ENCODE measurements at places on chromosomes 7 and 10.

DNA sequence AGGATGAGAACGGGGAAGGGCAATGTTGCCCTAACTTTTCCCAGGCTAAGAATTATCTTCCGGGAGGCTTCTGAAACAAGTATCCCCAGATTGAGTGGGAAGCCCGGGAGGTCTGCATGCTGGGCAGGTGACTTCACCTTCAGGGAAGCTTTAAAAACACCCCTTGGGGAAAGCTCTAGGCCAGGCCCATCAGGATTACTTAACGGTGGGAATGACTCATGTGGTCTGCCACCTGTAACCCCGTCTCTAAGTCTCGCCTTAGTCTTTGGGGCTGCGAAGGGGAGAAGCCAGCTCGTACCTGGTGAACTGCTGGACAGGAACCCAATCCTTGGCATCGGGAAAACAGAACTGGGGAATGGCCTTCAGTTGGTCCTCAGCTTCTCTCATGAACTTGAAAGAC, 80.1 kb upstream of the MKRN1 start:
- no peak for DNase-seq

DNA sequence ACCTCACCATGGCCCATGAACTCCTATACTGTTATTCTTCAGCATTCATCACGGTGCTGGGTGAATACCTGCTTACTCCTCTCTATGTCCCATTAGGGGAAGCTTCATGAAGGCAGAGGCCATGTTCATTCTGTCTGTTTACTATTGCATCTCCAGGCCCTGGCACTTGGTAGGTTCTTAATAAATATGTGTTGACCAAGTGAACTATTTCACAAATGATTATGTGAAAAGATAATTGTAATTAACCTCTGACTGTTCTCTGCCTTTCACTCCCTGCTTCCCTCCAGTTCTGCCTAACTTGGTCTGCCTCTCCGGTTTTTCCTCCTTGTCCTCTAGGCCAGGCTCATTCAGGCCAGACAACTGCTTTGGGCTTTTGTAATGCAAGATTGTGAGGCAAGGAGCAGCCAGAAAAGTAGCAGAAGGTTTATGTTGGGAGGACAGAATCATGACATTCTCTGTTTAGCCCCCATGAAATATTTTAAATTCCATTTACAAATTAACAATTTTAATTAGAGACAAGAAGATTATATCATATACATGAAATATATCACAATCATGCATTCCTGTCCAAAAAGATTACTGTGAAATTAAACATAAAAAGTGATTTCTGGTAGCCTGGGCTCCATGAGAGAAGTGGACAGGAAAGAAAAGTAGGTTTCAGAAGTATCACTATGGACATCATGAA, 42.1 kb upstream of the PLXNA4 start:
- DNase-seq: no peak

DNA sequence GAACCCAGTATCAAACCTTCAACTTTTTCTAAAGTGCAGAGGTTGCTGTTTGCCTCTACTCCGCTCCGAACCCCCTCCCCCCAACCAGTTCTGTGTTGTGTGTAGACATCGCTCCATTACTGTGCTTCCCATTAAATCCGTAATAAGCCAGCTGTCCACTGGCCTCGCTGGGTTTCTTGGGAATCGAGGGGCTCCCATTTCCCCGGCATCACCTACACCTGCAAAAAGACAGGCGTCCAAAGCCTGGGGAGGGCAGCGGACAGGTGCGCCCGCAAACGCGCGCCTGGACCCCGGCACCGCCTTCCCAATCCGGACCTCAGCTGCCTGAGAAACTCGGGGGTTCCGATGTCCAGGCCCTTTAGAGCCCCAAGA, 631 bp downstream of the RTKN2 start:
- DNase-seq: no peak

DNA sequence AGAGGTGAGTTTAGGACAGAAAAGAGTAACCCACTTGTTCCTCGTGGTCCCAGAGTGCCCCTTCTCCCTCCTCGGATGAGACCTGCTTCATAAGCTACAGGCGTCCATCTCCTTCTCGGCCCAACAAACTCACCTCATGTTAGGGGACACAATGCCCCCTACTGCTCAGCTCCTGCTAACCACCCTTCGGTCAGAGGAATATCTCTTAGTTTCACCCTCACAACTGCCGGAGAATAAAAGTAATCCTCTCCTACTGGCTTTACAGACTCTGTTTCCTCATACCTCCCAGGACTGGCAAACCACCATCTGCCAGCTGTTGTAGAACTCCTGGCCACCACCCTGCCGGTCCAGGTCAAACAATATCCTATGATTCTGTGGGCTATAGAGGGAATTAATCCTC, 3.2 kb downstream of the AKR1B15 start:
- DNase-seq: no peak

DNA sequence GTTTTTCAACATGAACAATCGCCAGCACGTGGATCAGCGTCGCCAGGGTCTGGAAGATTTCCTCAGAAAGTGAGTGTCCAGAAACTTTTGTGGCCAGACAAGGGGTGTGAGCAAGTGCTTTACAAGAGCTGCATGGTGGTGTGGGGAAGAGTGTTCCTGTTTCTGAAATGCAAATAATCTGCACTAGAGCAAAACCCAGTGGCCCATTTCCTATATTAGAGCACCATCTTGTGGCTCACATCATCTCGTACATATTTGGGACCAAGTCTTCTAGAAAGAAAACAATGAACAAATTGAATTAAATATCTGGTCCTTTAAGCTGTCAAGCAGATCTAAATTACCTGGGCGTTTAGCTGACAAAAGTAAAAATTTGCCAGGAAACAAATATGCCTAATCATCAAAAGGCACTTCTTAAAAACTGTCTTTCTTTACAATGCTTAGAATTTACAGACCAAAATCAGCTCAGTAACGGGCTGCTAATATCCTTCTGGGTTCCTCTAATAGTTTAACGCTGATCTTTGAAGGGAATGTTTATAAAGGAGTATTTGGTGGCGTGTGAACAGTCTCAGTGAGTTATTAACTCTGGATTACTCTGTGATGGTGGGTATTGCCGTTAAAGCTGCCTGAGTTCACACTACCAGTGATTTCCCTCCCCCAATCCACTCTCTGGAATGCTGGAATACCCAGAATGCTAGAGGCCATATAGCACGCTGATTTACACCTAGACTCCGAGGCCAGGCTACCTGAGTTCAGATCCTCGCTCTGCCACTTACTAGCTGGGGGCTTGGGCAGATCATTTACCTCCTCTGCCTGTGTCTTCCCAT, 73.6 kb downstream of the SNX10 start:
- peak; percentile 66 for DNase-seq

DNA sequence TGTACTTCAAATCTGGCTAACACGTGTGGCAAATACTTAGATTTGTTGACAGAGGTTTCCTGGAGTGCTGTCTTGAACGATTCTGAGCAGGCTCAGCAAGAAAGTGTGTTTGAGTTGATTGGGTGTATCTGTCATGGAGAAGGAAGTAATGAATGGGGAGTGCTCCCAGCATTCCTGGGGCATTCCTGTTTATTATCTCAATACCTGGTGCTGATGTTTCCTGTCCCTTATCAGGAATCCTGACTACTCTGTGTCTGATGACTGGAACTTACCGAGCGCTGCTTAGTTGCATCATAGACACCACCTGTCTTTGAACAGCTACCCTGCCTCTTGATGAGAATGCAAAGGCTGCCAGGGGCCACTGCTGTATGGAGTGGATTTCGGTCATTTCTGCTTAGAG, 41.0 kb upstream of the TMEM248 start:
- DNase-seq: no peak

GRCh38 chr10:76711222-76711997, 926.2 kb downstream of the KCNMA1 start:
- DNase-seq: no peak

GRCh38 chr7:26293569-26294308, 2.1 kb downstream of the SNX10 start:
- peak; percentile 83 for DNase-seq

DNA sequence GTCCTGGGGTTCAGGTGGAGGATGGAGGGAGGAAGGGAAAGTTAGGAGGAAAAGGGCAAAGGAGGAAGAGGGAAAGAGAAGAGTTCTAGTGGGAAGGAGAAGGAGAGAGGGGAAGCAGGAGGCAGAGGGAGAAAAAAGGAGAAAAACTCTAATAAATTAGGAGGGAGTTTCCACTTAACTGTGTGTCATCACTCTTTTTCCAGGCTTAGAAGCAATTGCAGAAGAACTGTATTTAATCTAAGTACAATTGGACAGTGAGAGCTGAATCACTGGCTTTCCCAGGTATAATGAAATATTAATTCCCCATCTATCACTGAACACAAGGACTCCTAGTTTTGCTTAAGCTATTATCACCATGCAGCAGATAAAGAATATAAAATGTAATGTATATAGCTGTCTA, 76.8 kb downstream of the CREB3L2 start:
- DNase-seq: no peak

DNA sequence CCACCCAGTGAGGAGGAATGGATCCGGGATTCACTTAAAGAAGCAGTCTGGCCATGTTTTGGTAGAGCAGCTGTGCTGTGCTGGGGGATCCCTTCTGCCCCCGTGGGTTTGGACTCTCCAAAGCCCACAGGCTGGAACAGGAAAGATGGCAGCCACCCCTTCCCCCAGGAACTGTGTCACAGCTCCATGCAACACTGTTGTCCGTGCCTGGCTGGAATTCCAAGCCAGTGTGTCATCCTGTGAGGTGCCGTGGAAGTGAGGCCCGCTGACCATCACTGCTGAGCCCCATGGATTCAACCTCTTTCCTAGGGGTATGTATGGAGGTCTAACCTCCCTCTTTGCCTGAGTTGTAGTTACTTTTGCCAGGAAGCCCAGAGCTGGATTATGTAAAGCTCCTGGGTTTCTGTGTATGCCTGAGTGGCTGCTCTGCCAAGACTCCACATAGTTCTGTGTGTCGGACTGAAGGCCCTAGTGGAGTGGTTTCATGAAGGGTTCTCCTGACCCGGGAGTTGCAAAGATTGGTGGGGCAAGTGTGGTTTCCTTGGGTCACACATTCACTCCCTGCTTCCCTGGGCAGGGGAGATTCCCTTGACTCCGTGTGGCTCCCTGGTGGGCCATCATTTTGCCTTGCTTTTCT, 35.1 kb upstream of the PCGF5 start:
- no peak for DNase-seq

Measured in activated effector memory CD4-positive, alpha-beta T cell treated with anti-CD3 and anti-CD28 coated beads, Interleukin-2, amount 50 U/mL, for 16 hours (primary cell).